ENCODE measurements at places on chromosomes 16 and 17.

DNA sequence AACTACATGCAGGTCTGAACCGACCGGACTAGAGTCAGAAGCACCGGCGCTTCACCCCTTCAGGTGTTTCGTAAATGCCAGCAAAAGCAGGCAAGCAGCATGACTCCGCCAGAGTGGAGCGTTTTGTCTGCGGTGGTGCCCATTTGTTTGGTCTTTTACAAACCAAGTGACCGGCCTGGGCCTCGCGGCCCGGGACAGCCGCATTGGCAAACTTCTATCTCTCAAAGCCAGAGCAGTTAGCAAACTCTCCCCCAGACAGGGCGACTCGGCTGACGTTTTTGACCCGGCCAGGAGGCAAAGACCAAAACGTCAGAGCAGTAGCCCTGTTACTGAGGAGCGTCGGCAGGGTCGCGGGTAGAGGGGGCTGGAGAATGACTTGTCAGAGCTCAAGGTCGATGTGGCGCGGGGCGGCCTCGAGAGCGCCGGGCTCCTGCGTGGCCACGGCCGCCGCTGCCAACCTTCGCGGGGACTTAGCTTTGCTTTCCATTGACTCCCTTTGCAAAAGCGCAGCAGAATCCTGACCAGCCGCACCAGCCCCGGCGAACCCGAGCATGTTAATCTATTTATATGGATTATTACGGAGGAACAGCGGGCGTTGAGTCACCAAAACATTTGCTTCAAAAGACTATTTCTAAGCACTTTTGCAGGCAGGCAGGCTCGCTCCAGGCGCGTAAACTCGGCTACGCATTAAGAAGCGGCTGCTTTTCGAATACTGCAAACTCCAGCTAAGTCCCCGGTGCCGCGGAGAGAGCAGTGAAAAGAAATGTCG is 763 bp upstream of the SOX9 start:
- DNase-seq: peak; percentile 24

GRCh38 chr17:29126268-29126930 is 53.8 kb downstream of the MYO18A start:
- no peak for DNase-seq

- no peak for DNase-seq
These were observed 3.3 kb upstream of the CMTM1 start for GRCh38 chr16:66562986-66563385.

DNA sequence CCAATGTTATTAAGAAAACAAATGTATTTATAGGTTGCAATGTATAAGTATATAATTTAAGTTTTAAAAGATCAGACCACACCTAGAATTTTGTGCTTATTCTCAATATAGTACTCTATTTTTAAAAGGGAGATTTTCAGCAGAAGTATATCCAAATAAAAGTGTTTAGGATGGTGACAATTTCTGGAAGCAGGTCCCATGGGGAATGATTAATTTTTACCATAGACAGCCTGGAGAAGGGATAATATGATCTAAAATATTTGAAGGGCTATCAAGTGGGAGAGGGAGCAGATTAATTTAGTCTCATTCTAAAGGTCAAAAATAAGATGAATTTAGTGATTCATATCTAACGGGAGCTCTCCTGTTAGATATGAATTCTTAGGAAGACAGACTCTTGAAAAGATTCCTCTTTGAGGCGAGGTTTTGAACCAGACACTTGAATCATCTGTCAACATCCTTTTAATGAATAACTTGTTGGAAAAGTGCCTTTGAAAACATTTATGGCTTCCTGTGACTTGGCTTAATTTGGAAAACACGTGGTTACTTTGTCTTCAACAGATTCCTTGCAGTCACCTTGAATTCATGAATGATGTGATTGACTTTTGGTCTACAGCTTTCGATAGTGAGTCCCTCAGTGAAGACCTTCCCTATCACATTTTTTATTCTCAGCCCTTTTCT is 29.3 kb upstream of the SMIM36 start:
- DNase-seq: no peak

DNA sequence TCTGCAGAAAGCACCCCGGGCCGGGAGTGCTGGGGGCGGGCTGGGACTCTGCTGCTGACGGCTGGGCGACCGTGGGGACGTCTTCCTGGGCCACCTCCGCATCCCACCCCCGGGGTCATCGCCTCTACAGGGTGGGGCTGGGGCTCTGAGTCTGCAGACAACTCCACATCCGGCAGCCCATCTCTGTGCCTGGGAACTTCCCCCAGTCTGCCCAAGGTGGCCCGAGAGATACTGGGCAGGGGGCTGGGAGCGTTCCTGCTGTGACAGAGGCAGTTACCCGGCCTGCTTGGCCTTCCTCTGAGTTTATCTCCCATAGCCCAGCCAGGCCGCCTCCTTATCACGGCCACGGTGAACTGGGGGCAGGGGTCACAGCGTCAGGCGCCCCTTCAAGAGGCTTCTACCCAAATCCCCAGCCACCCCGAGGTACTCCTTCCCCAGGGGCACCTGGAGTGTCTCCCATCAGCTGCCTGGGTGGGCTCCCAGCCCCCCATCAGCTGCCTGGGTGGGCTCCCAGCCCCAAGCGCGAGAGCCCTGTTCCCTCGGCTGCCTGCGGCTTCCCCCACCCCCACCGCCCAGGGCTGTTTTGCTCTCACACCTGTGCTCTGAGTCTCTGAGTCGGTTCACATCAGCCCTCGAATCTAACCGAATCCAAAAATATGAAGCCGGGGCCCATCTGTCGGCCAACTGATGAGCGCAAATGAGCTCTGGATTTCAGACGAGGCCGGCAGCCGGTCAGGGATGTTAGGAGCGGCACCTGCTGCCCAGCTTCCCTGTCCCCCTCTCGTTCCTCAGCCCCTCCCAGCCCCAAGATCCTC is 15.6 kb upstream of the CBFA2T3 start:
- no peak for DNase-seq

- no peak for DNase-seq
These were observed 47.8 kb upstream of the NLRP1 start for GRCh38 chr17:5631958-5632590.

- DNase-seq: no peak
These were observed 27.4 kb upstream of the NAGLU start for GRCh38 chr17:42508426-42509165.

DNA sequence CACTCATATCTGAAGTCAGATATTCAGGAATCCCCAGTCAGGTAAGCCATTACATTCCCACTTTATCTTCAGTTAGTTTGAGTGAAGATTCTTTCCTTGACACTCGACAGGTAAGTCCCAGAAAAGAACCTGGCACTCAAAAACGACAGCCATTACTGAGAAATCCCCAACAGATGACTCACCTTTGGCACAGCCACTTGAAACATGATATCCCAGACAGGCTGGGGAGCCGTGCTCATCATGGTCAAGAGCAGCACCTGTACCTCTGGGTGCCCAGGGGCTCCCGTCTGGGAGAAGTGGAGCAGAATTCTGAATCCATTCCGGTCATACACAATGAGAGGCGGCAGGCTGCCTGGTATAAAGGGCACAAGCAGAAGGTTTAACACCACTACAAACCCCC is 16.8 kb upstream of the COG7 start:
- DNase-seq: peak; percentile 16

- DNase-seq: no peak
These were observed 73.1 kb upstream of the CDC42EP4 start for GRCh38 chr17:73384926-73385325.

- no peak for DNase-seq
These were observed 12.1 kb downstream of the ABCA9 start for GRCh38 chr17:69048634-69049033.

- DNase-seq: no peak
These were observed 47.5 kb upstream of the CCL2 start for GRCh38 chr17:34207572-34207971.

- DNase-seq: no peak
These were observed 32.1 kb downstream of the CCDC40 start for GRCh38 chr17:80068301-80069222.

GRCh38 chr16:69223882-69224281 is 36.9 kb downstream of the SNTB2 start:
- peak; percentile 11 for DNase-seq

GRCh38 chr17:42474276-42474675 is 15.6 kb downstream of the ATP6V0A1 start:
- no peak for DNase-seq

- DNase-seq: no peak
These were observed 4.5 kb downstream of the PRKAR1A start for GRCh38 chr17:68516732-68517131.

DNA sequence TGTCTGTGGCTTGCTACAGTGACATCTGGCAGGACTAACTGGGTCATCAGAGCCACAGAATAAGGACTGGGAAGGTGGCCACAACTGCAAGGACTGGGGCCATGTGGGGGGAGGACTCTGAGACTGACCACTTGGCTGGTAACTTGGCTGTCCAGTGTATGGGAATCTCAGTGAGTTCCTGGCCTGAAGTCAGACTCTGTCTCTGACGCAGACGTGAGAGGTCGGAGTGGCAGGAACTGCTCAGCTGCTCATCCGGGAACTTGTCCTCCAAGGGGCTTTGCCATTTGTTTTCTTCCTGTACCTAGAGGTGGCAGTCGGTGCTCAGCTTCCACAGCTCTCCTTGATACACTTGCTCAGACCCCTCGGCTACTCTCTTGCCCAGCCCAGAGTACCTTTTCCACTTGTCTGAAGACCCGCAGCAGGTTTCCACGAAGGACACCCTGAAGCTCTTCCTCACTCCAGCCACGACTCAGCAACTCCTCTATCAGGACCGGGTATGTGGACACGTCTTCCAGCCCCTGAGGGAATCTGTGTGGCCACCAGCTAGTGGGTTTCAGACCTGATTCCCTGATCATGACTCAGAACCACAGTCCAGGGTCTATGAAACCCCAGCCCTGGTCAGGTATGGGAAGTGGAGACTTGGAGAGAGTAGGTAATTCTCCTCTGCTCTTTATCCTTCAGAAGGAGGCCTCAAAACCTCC is 7.3 kb upstream of the DPEP3 start:
- no peak for DNase-seq

- no peak for DNase-seq
These were observed 39.2 kb downstream of the CEP112 start for GRCh38 chr17:66152756-66153155.

GRCh38 chr16:80910434-80910833 is 96.3 kb downstream of the CMC2 start:
- no peak for DNase-seq

DNA sequence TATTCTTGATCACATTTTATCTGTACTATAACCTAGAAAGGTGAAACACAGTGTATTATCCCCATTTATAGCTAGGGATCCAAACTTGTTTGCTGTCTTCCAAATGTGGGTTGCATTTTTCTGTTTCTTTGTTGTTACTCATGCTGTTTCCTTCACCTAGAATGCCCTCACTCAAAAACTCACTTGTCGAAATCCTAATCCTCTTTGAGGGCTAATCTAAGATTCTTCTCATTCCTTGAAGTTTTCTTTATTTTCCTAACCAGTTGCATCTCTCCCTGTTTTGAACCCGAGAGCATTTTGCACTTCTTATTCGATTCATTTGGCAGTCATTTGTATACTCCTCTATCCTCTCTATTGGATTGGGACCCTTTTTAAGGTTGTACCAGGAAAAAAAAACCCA is 9.6 kb downstream of the CALCOCO2 start:
- DNase-seq: no peak

DNA sequence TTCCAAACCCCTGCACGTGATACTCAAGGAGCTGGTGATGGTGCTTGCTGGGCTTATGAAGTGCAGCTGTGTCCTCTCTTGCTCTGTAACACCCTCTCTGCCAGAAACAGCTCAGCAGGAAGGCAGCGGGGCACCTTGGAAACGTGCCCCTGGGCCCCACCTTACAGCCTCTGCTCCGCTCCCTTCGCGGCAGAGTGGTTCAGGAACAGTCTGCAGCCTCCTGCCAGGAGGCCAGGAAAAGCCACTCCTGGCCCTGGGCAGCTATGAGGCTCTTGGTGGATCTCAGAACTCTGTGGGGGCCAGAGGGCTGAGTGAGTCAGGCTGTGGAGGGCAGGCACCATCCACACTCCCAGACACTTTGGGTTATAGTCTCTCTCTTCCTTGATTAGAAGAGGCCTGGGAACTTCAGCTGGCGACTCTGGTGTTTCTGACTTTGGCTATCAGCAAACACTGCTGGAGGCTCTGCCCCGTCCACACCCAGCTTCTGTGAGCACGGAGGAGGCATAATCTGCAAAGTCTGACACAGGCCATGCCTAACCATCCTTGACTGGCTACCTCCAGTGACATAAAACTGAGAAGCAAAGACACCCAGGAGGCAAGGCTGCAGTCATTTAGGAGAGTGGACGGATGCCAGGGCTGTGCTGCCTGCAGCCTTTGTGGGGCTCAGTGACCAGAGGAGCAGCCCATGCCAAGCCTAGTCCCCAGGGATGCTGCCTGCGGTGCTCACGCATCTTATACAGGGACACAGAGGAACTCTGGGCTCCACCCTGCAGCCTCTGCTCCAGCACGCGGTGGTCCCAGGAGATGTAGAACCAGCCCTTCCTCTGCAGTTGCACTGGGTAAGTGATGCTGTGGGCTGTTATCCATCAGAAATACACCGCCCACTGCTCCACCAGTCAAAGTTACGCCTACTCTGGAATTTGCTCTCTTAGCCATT is 65.3 kb downstream of the METRNL start:
- no peak for DNase-seq

DNA sequence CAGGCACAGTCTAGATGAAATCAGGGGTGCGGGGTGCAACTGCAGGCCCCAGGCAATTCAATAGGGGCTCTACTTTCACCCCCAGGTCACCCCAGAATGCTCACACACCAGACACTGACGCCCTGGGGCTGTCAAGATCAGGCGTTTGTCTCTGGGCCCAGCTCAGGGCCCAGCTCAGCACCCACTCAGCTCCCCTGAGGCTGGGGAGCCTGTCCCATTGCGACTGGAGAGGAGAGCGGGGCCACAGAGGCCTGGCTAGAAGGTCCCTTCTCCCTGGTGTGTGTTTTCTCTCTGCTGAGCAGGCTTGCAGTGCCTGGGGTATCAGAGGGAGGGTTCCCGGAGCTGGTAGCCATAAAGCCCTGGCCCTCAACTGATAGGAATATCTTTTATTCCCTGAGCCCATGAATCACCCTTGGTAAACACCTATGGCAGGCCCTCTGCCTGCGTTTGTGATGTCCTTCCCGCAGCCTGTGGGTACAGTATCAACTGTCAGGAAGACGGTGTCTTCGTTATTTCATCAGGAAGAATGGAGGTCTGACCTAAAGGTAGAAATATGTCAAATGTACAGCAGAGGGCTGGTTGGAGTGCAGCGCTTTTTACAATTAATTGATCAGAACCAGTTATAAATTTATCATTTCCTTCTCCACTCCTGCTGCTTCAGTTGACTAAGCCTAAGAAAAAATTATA is 1.6 kb downstream of the HBA1 start:
- DNase-seq: no peak

DNA sequence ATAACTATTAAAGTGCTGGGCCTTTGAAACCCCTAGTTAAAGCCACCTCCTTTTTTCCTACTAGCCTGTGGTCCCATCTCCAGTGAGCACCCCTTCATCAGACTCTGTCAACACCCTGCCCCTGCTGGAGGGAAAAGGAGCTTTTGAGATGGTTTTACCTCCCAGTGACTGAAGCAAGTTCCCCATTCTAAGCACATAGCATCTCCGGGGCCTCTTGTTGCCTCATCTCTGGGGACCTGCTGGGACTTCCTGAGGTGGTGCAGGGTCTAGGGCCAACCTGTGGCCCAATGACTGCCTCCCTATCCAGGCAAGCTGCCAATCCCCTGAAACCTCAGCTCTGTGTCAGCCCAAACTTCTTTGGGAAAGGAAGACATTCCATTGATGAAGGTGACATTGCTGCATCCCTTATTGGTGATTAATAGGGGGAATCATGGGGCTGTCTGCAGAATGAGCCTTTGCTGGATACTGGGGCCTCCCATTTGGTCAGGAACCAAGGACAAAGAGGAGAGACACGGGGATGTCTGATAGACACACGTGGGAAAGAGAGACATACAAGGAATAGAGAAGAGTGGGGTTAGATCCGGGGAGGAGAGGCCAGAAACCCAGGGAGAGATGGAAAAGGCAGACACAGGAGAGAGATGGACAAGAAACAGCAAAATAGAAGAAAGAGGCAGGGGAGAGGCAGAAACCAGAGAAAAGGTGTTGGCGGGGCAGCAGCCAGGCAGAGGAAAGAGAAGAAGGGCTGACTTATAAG is 2.4 kb downstream of the C1QL1 start:
- no peak for DNase-seq
